Motor neuron (in vitro differentiated cells): ENCODE measurements at places on chromosomes 6 and 20. TPM values are rescaled to one million over a fixed set of nuclear protein-coding genes. Genes with fewer than 3 reads are reported as not detected.

Gene CTAGE9
- total RNA-seq: 0.13 TPM in 1 of 2 replicates, not detected in the other

Gene HDGFL1
- total RNA-seq: 0.09 and 0.25 TPM in 2 replicates

Gene CST4
- not detected in 2 replicates for total RNA-seq

- ATAC-seq: no peak
These were observed 51.2 kb downstream of the TAF4 start for GRCh38 chr20:62014488-62014775.

GRCh38 chr6:141550471-141550870, 582.3 kb upstream of the GJE1 start:
- no peak for ATAC-seq

DNA sequence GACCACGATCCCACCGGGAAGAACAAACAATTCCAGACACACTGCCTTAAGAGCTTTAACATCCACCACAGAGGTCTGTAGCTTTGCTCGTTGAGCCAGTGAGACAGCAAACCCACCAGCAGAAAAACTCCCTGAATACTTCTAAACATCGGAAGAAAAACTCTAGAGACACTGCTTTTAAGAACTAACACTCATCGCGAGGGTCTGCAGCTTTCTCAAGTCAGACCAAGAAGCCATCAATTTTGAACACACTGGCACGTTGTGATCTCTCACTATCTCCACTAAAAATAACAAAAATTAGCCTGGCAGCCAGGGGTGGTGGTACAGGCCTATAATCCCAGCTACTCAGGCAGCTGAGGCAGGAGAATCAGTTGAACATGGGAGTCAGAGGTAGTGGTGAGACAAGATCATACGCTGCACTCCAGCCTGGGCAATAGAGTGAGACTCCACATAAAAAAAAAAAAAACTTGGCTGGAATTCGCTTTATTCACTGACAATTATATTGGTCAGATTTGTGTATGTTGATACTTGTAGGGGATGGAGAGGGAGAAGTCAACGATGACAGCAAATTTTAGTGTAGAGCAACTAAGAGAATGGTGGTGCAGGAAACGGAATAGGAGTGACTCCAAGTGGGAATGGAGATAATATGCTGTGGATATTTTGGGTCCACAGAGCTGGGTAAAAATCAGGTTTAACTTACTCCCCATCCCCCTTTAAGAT, 860 bp upstream of the TMEM14C start:
- no peak for ATAC-seq

DNA sequence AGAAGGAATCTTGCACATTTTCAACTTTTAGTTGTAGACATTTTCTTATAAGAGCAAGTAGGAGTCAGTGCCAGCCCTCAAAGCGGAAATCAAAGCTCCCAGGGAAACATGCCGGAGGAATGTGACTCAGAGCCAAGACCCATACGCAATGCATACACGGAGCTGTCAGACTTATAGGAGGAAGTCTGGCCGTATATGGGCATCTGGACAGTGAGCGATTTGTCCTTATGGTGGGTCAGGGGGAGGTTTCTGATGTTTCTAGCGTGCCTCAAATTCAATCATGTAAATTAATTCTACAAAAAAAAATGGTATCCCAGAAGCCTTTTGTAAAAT, 3.6 kb upstream of the CCN2 start:
- peak; percentile 33 for ATAC-seq

GRCh38 chr6:144477396-144477795, 192.3 kb downstream of the UTRN start:
- no peak for ATAC-seq

DNA sequence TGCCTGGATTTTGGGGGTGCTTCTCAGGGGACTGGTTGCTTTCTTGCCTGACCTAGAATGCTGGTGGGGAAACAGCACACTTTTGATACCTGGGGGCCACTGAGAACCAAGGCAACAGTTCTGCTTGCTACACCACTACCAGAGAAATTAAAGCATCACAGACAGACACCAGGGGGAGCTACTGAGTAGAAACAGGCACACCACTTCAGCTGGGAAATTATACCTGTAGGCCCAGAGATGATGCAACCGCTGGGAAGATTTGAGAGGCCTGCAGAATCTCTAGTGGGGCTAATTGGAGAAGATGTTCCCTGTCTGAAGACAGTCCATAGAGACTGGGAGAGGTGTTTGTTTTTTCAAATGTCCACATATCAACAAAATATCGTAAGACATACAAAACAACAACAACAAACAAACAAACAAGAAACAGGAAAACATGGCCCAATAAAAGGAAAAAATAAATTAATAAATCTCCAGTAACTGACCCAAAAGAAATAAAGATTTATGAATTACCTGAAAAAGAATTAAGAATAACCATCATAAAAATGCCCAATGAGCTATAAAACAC, 129.4 kb upstream of the RIN2 start:
- peak; percentile 79 for ATAC-seq

DNA sequence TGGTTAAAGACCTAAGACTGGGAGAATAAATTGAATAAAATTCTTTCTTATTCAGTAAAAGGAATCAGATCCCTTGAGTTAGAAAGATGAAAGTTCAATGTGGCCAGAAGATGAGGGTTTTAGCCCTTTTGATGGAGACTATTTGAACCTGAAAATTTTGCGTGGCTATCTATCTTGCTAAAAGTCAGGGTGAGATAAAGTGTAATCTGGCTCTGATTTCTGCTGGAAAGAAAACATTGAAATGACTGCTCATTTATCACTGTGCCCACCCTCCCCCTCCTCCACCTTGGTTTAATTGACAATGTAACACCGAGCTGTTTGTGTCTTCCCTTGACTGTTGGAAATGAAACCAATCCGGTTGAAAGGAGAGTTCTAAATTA, 32.9 kb upstream of the TCF21 start:
- ATAC-seq: no peak

DNA sequence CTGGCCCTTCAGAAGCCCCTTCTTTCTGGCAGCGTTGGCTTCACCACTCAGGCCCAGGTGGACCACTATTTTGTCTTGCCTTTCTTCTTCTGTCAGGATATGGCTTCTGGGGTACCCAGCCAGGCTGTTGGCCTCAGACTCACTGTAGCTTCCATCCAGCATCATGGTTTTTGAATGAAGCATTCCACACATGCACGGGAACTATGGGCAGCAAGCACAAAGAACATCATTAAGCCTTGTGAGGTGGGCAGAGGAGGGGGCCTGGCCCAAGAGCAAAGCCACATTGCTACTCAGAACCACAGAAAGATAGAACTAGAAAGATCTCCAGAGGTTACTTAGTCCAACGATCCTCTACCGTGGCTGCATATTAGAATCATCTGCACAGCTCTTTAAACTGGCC, 40.6 kb upstream of the GABRR1 start:
- ATAC-seq: no peak

- ATAC-seq: no peak
These were observed 75.2 kb downstream of the DST start for GRCh38 chr6:56567501-56567900.

DNA sequence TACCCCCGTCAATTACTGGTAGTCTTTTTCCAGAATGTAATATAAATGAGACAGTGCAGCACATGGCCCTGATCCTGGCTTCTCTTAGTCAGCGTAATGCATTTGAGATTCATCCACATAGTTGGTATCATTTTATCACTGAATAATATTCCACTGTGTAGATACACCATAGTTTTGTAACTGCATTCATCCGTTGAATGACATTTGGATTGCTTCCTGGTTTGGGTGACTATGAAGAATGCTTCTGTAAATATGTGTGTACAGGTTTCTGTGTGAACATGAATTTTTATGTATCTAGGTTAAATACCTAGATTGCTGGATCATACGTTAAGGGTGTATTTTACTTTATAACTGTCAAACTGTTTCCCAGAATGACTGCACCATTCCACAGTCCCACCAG, 62.6 kb upstream of the STMND1 start:
- ATAC-seq: no peak

GRCh38 chr20:1424336-1424735, 31.5 kb upstream of the FKBP1A start:
- ATAC-seq: no peak
